ENCODE measurements at places on chromosomes 5 and 9.
A peak's percentile ranks its signal among the peaks of the same experiment; 100 is the strongest.

GRCh38 chr9:68974901-68975300 is 39.0 kb downstream of the PRKACG start:
- DNase-seq: no peak

DNA sequence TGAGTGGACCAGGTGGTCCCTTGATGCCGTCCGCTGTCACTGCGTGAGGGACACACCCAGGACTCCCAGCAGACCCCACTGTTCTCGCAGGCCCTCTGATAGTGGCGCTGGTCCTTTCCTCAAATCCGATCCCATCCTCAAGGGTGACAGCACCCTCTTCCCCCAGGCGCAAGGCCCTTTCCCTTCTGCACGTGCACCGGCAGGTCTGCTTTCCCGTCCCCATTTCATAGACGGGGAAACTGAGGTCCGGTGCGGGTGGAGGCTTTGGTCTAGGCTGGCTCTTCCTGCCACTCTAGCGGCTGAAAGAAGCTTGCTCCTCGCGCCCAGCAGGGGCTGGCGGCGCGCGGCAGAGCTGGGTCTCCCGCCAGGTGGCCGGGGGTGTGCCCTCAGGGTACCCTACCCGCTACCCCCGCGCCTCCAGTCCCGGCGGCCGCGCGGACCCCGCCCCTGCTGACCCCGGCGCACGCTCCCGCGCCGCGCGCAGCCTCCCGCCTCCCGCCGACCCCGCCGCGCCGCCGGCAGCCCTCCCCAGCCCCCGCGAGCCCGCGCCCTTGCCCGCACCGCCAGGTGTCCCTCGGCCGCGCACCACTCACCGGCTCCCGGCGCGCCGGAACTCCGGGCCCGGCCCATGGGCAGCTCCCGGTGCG is 453 bp downstream of the RASGEF1C start:
- no peak for DNase-seq

GRCh38 chr5:53360811-53361210 is 119.6 kb upstream of the FST start:
- no peak for DNase-seq

DNA sequence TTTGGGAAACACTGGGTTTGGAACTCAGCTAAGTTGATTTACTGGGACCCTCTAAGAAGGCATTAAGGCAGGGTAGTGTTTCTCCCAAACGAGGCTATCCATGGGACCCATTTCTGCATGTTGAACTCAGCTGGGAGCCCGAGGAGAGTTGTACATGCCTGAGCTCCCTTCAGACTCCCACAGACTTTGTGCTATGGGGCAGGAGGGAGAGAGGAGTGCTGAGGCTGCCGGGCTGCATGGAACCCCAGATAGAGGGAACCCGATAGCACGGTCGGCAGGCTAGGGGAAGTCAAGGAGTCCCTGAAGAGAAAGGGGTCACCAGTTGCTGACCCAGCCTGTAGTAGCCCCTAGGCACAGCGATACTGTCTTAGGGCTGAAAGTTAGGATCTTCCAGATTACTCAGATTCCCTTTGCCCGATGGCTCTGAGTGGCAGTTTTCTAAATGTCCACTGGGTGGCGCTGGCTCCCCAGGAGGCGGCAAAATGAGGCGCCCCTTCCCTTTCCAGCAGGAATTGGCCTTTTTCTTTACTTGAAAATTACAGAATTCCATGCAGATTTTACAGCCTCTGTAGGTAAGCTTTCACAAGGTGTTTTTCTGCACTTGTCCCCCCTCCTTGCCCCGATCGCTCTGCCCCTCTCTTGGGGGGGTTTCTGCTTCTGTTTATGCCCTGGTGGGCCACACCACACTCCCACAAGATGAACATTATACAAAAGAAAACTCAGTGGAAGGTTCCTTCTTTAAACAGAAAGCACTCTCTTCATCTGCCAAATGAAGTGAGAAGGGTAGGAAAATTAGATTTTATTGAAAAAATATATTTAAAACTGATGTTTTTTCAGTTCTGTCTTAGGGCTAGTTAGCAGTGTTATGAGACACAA is 17.8 kb downstream of the NANS start:
- peak; percentile 63 for DNase-seq

GRCh38 chr5:97694091-97694490 is 511.0 kb upstream of the RIOK2 start:
- no peak for DNase-seq

- DNase-seq: no peak
These were observed 18.1 kb upstream of the ZBTB34 start for GRCh38 chr9:126842220-126842842.

DNA sequence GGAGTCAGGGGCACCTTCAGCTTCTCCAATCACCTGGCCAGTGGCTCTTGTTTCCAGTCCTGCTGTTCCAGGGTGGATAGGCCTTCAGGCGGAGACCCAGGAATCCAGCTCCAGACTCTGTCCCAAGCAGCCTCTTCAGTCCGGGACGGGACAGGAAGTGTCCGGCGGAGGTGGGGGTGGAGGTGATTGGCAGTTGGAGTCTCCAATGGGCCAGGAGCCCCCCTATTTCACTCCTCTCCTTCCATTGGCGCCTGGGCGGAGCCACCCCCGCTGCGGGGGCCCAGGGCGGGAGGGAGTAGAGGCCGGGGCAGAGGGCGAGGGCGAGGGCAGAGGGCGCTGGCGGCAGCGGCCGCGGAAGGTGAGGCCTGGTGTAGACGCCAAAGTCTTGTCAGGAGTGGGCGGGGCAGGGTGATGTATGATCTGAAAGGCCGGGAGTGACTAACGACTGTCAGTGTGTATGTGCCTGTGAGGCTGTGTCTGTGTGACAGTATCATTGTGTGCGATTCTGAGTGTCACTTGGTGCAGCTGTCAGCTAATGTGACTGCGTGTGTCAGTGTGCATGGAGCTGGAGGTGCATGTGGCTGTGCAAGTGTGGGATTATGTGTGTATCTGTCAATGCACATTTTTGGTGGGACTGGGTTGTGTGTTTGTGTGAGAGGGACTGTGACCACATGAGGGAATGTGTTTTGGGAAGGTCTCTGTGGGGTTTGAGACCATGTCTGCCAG is at the start of gene IL11RA:
TSS of gene IL11RA (plus strand) at position 310 of the 726 bp plus-strand sequence. CDS start 3,033 bp downstream, outside the sequence.
- DNase-seq: peak; percentile 33

DNA sequence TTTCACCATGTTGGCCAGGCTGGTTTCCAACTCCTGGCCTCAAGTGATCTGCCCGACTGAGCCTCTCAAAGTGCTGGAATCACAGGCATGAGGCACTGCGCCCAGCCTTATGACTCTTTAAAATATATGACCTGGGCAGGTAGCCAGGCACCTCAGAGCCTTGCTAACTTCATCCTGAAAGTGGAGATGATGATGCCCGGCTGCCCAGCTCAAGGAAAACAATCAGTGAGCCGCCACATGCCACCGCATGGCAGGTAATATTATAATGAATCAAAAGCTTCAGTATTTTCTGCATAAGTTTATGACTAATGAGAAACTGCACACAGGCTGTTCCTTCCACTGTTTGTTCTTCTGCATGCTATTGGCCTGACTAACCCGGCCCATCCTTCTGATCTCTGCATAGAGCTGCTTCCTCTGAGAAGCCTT is 30.4 kb upstream of the DMRT1 start:
- DNase-seq: no peak

DNA sequence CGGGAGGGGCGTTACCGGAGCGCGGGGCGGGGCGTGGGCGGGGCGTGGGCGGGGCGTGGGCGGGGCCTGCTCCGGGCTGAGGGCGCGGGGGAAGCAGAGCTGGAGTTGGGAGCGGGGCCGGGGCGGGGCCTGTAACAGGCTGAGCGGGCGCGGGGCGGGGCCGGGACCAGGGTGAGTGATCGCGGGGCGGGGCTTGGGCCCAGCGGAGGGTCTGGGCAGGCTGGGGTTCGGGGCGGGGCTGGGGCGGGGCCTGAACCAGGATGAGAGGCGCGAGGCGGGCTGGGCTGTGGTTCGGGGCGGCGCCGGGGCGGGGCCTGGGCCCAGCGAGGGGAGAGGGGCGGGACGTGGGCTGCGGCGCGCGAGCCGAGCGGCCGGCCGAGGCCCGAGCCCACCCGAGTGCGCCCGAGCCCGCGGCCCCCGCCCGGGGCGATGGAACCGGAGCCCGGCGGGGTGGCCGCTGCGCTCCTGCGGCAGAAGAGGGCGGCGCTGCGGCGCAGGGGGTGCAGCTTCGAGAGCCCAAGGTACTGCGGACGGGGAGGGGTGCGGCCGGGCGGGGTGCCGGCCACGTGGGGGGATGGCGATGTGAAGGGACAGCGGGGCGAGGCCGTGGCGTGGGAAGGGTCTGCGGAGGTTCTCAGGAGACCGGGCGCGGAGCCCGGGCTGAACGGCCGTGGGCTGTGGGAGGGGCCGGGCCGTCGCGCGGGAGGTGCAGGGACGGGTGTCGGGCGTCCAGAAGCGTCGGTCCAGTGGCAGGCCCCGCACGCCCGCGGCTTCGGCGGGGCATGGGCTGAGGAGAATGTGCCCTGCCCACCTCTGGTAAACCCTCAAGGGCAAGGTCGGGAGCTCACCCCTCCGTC is 39.5 kb upstream of the GARNL3 start:
- peak; percentile 94 for DNase-seq

DNA sequence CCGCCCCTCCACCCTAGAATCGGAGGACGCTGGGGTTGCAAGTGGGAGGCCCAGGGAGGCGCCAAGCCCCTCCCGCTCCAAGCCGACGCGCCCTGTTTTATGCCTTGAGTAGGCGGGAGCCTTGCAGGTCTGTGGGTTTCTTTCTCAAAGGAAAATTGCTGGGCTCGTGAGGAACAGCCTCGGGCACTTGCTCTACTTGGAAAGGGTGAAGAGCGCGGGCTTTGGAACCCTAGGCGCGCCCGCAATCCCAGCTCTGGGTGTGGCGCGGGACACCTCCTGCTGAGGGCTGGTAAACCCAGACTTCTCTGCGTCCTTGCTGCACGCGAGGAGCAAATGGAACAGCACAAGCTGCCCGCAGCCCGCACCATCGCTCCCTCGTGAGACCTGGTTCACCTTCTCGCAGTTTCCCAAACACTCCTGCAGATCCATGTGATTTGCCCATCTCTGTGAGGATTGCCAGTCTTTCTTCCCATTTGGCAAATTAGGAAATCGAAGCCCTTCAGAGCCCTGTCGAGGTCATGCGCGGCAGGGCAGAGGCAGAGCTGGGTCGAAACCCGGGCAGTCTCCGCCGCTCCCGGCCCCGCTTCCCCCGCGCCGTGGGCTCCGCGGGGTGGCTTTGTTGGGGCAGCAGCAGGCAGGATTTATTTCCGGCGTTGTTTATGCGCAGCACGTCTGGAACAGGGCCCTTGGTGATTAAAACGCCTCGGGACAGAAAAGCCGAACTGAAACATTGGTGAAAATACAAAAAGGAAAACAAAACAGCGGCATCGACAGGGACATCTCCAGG is 98.4 kb upstream of the CPLX2 start:
- DNase-seq: no peak

- peak; percentile 2 for DNase-seq
These were observed 583.4 kb downstream of the ACTL7B start for GRCh38 chr9:108272349-108272899.

DNA sequence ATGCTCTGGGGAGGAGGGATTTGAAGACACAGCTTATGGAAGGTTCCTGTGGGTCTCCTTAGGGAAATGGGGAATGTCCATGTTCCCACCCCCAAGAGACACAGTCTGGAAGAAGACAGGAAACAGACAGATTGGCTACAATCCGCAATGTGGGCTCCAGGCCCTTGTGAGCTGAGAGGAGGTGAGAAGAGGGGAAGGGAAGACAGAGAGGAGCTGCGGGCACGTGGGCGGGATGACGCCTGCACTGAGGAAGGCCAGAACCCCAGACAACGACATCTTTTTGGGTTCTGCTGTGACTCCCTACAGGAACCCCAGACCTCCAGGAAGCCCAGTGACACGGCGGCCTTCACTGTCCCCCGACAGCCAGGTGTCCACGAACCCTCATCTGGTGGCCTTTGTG is 29.9 kb upstream of the NKD2 start:
- DNase-seq: no peak

DNA sequence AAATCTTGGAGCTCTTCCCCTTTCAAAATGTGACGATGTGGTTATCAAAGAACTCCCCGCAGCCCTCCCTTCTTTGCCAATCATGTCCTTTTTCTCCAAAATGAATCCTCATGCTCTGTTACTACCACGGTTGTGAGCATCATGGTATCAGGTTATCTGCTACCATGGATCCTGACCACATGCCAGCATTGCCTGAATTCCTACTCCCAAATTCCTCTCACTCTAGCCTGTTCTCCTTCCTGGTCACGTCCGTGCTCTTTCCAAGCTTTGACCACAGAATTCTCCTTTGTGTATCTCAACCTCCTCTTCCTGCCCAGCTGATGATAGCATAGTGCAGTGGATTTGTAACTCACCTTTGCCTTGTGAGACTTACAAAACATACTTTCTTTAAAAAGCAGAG is 59.5 kb upstream of the FBXL7 start:
- no peak for DNase-seq

- no peak for DNase-seq
These were observed 4.1 kb upstream of the RGMB start for GRCh38 chr5:98769210-98769958.

Data from OCI-LY7 (cell line).